ENCODE measurements at places on chromosomes 16 and 17. TPM values are rescaled to one million over a fixed set of nuclear protein-coding genes. Genes with fewer than 3 reads are reported as not detected.

Gene KLHL36
- 76.6 TPM for total RNA-seq

Gene GCGR
- total RNA-seq, result not detected

GRCh38 chr17:15278924-15279477 is 13.9 kb upstream of the PMP22 start:
- DNase-seq, result no peak

Gene MYH3
- 5.6 TPM for total RNA-seq

DNA sequence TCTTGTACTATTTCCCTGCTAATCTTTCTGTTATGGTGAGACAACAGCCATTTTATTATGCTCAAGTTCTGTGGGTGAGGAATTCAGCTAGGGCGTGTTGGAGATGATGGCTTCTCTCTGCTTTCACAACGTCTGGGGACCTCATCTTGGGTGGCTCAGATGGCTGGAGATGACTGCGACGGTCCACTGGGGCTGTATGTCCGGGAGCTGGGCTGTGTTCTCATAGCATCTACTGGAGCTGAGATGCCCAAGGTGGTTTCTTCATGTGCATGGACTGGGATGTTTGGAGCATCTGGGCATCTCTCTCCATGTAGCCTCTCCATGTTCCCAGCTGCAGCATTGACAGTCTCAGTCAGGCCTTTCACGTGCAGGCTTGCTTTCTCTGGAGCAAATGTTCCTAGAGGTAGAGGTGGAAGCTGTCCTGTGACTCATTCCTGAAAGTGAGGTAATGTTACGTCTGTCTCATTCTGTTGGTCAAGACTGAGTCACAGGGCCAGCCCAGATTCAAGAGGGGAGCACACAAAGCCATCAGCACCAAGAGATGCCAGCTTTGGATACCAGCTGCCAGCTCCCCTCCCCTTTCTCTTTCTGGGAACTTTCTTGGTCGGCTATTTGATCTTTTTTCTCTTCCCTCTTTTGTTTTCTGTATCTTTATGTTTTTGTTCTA is 96.2 kb downstream of the RAP1GAP2 start:
- no peak for DNase-seq

Gene SEPTIN12
- not detected for total RNA-seq

- peak; percentile 75 for DNase-seq
Observed at GRCh38 chr17:79391376-79392233, 219.2 kb downstream of the RBFOX3 start.

GRCh38 chr17:33055746-33056145 is 64.1 kb downstream of the SPACA3 start:
- no peak for DNase-seq

Gene TMEM88
- total RNA-seq, result 29.6 TPM

DNA sequence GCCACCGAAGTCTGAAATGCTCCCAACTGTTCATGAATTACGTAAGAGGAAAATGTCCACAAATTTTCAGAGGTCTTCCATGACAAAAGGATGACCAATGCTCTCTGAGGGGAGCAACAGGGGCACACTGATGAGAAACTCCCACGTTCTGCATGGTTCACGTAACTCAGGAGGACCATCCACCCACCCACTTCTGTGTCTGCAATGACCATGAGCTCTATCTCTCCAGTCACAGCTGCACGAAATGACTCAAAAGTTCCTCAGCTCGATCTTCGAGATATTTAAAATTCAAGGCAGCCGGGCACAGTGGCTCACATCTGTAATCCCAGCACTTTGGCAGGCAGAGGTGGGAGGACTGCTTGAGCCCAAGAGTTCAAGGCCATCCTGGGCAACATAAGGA is 15.8 kb downstream of the WDR45B start:
- DNase-seq, result no peak

Gene FLYWCH2
- 8.1 TPM for total RNA-seq

DNA sequence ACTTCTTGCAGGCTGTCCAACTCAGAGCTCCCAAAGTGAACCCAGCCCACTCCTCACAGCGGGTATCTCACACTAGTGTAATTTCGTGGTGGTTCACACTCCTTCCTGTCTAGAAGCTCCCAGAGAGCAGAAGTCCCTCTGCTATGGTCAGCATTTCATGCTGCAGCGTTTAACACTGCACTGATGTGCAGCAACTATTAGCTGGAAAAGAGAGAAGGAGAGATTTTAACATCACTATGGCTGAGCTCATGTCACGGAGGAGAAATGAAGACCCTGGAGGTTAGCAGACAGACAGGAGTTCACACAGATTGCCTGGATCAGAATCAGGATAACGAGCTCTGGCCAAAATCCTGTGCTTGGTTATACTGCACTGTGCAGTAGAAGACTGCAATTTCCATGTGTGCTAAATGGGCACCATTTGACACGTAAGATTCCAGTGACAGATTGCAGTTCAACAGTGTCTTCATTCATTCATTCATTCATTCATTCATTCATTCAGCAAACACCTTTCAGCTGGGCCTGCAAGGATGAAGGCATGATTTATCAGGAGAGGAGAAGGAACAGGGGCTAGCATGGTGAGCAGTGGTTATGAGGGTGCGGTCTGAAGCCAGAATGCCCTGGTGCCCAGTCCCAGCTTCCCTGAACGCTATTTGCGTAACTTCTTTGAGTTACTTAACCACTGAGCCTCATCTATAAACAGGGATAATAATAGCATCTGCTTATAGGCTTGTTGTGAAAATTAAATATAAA is 5.3 kb upstream of the CCL1 start:
- no peak for DNase-seq

GRCh38 chr16:28563218-28563617 is 9.5 kb downstream of the SGF29 start:
- no peak for DNase-seq

DNA sequence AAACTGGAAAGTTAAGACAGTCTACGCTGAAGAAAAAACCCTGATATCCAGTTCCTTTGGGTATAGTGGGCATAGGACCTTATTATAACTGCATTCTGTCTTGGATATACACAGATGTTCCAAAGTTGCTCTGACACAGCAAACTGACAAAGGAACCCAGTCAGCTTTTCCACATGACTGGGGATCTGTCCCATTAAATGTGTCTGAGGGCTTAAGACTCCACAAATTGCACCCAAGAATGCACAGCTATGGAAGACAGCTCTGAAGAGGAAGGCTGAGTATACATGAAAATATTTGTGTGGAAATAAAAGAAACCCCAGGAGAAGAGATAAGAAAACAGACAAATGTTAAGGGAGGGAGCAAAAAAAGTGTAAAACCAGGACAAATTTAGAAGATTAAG is 114.1 kb downstream of the SPAG9 start:
- no peak for DNase-seq

Gene IKZF3
- 39.9 TPM for total RNA-seq

Gene CCL23
- total RNA-seq, result not detected

Data from CD4-positive, alpha-beta T cell (primary cell).